ENCODE measurements at places on chromosomes 7 and 10.

- DNase-seq: no peak
Measured at GRCh38 chr7:92052684-92053083, 81.6 kb downstream of the CYP51A1 start.

DNA sequence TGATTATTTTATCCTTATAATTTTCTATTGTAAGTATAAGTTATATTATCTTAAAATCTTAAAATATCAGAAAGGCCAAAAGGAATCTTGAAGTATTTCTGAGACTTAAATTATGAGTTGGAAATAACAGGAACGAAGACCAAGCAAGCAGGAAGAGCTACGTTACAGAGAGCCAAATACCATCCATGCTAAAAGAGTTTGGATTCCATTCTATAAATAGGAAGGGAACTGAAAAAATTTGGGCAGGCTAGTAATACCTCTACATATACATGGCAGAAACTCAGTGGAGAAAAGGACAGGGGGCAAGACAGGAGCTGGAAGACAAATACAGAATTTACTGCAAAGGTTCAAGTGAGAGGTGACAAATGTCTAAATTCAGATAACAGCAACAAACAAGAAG, 16.7 kb downstream of the ITGB1 start:
- no peak for DNase-seq

DNA sequence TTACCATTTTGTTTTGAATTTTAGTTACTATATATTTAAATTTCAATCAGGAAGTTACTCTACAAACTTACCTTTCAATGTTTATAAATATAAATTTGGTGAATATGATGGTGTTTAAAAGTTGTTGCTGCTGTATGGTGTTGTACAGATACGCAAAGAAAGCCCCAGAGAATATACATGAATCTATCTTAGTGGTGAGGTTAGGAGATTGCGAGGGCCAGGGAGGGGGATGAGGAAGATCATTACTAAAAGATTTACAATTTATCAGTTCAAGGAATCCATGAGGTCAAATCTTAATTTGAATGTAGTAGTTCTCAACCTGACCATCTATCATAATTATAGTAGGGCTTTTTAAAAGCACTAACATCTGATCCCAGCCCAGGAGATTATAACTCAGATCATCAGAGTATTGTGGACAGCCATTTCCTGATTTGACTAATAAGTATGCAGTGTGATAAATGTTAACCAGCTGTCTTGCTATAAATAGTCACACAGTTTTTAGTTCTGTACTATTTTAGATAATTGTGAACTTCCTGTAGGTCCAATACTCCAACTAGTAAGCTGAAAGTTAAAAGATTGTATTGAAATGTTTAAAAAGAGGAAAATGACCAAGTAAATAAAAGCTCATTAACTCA, 23.6 kb downstream of the FAM3C start:
- no peak for DNase-seq

DNA sequence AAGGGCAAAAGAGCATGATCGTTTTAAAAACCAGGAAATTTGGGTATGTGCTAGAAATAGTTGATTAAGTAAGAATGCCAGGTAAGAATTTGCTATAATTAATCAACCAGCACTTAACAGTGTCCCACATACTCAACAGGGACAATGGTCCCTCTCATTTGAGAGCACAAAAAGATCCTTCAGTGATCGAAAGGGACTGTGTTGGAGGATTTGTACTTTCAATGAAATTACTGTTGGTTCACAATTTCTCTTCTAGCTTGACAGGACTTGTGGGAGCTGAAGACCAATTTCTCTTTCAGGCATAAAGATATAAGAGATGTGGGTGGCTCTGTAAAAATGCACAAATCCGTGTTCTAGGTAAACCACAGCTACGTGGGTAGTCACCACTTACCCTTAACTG, 12.5 kb upstream of the PLEKHS1 start:
- no peak for DNase-seq

DNA sequence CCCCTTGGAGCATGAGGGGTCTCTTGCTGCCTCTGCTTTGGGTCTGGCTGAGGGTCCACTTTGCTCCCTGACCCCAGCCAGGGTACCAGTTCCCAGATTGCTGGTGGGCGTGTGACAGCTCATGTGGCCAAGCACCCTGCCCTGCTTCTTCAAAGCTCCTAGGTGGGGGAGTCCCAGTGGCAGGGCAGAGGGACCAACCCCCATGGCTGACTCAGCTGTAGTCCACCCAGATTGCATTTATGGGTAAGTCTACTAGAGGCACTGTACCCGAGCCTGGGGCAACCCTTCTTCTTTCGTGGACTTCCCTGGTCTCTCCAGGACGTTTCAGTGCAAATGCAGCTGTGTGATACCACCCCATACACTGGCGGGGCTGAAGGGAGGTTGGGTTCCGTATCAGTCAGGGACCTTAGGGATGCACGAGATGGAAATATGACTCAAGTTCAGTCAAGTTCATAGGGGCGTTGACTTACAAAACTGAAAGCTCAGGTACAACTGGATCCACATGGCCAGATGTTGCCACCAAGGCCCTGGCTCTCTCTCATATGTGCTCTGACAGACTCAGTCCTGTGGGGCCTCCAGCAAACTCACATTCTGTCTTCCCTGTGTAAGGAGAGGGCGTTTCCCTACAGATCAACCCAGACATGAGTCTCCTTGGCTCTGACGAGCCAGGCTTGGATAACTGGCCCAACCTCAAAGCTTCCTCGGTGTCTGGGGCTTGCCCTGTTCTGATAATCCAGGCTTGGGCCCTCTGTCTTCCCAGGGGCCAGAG, 13.6 kb downstream of the PTPRE start:
- DNase-seq: no peak

- no peak for DNase-seq
Measured at GRCh38 chr10:33791272-33791660, 456.8 kb upstream of the NRP1 start.

All from stimulated activated naive CD8-positive, alpha-beta T cell treated with anti-CD3 and anti-CD28 coated beads, Interleukin-15, amount 100 ng/mL, for 72 hours (primary cell).